ENCODE measurements at places on chromosomes 2 and 18.
A peak's percentile ranks its signal among the peaks of the same experiment; 100 is the strongest.

- DNase-seq, result no peak
Measured at GRCh38 chr18:34048423-34048822, 176.3 kb downstream of the NOL4 start.

DNA sequence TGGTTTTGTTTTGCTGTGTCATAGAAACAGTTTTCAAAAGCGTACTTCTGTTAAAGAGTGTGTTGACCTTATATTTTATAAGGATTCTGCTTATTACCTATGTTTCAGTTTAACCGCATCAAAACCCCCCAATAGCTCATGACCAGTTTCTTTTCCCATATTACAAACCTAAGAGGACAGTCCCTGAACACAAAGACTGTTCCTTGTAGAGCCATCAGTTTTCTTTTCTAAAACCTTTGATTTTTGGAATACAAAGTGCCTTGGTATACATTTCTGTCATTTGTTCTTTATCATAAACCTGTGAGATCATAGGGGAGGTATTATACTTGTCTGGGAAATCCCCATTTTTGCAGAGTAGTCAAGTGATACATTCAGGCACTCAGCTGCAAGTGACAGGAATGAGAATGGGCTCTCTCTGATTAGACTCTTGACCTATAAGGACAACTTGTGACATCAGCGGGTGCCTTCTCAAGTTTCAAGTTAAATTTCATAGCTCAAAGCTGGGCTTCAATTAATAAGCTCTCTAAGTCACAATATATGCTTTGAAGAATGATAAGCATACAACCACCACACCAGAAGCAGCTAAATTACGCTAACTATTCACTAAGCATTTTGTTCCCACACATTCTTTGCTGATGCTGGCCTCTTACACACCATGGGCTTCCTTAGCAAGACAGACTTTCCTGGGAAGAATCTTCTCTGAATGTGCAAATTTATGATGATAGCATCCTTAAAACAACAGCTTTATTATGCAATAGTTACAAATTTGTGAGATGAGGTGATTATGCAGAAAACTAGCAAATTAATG lies 97.5 kb upstream of the CD302 start:
- no peak for DNase-seq

DNA sequence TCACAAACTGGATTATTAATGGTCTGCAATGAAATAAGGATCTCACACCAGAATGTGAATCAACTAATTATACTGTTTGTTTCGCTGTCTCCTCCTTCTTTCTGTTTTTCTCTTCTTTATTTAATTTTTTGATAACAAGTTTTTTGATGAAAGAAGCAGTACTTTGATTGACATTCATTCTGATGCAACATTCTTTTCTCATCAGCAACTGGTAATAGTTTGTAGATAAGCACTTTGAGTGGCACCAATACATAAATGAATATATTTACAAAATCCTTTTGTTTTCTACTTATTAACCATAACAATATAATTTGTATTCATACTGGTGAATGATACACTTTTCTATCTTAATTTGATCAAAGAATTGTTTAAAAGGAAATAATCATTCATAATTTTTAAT lies 115.3 kb upstream of the FAM117B start:
- DNase-seq, result no peak

GRCh38 chr2:198717451-198717850 lies 740.3 kb downstream of the SATB2 start:
- no peak for DNase-seq

DNA sequence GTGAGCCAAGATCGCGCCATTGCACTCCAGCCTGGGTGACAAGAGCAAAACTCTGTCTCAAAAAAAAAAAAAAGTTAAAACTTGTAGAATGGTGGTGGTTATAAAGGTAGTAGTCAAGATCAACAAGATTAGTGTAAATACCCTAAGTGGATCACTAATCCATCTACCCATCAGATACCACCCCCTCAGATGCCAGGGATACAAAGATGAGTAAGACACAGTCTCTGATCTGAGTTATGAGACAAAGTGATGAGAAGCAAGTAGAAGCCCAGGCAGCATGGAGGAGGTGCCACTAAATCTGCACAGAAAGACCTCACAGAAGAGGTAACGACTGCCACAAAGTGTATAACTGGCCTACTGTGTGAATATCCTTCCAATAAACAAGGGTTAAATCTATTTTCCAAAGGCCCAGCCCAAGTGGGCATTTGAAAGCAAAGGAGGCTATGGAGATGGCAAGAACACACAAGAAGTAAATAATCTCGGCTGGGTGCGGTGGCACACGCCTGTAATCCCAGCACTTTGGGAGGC lies 20.2 kb downstream of the NFE2L2 start:
- DNase-seq, result no peak

GRCh38 chr2:160963957-160964356 lies 196.3 kb upstream of the TANK start:
- no peak for DNase-seq

DNA sequence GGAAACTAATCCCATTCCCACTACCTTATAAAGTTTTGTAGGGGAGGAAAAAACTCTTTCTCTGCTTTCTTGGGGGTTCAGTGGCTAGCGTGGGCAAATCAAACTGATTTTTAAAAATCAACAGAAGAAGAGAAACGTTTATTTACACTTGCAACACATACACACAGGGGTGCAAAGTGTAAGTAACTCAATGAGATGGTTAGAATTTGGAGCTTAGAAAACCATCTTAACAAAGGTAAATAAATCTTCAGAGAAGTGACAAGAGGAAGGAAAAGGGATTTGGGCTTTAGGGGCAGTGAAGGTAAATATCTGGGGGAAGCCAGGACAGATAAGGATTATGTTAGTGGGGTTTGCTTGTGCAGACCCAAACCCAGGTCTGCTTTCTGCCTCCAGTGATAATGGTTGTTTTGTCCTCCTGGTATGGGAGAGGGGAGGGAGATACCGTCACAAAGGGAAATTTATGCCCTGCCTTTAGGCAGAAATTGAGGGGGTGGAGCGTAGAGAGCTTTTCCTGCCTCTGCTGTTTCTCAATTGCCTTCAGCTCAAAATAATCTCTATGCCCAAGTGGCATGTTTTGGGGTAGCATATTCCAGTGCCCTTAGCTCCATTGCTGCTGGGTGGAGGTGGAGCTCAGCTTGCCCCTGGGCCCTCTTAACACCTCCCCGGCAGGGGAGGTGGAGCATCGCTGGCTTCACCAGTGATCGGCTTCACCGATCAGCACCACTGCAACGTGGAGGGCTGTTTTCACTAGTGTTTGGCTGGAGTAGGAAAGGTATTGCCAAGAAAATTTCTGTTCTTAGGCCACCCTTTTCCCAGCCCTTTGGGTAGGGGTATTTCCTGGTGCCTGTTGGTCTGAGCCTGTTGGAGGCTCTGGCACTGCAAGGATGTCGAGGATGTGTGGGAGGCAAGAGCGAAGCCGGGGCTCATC lies 92.2 kb downstream of the TEX51 start:
- no peak for DNase-seq

GRCh38 chr2:159905926-159906714 lies 108.1 kb upstream of the CD302 start:
- no peak for DNase-seq

GRCh38 chr2:200278694-200279316 lies 27.7 kb upstream of the SPATS2L start:
- DNase-seq, result no peak

GRCh38 chr2:70070542-70071268 lies 16.6 kb upstream of the PCBP1 start:
- peak; percentile 38 for DNase-seq

DNA sequence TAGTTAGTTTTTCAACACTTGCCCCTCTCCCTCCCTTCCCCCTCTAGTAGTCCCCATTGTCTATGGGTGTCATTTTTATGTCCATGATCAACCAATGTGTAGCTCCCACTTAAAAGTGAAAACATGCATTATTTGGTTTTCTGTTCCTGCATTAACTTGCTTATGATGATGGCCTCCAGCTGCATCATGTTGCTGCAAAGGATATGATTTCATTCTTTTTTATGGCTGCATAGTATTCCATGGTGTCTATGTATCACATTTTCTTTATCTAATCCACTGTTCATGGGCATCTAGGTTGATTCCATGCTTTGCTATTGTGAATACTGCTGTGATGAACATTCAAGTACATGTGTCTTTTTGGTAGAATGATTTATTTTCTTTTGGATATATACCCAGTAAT lies 70.5 kb downstream of the PDE11A start:
- DNase-seq, result no peak

DNA sequence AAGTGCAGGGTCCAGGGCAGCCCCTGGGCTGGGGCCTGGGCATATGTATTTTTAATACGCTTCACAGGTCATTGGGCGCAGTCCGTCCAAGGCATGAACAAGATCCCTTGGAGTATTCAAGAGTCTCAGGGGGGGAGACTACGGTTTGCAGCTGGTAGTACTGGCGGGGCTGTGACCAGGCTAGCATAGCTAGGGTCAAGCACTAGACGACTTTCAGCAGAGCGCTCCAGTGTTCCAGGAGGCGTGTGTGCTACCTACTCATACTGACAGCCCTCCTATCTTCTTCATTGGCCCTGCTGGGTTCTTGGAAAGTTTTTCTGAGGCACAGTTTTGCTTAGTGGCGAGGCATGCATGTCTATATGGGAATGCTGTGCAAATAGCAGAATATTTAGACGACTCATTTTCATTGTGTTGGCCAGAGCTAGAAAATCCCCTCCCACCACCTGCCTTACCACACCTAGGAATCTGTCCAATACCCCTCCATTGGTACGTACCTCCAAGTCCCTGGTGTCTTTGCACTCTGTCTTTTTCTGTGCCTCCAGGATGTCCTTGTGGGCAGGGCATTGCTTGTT lies 68.2 kb downstream of the GLI2 start:
- DNase-seq, result no peak

GRCh38 chr2:12549641-12550040 lies 167.1 kb upstream of the TRIB2 start:
- DNase-seq, result no peak

All from activated T-helper 1 cell treated with Interleukin-2 at 50 U/mL for 16 hours (primary cell).